ENCODE measurements at places on chromosomes 5 and 9.

DNA sequence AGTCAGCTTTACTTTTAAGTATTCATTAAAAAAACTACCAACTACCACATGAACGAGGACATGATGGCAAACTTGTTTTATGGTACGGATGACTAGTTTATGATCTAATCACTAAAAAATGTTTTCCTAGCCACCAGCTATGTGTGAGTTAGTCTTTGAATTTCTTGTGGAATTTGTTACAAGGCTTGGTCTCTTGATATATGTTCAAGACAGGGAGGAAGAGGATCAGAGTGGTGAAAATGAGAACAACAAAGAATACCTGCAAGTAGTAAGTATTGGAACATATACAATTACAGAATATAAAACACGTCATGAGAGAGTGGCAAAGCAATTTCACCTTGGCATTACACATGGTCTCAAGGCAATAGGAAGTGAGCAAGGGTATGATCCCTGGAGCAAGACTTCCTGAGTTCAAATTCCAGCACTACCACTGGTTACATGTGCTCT, 548.6 kb upstream of the TLE4 start:
- no peak for DNase-seq

- peak; percentile 66 for DNase-seq
These were observed 65.6 kb downstream of the FOCAD start for GRCh38 chr9:20749496-20750198.

DNA sequence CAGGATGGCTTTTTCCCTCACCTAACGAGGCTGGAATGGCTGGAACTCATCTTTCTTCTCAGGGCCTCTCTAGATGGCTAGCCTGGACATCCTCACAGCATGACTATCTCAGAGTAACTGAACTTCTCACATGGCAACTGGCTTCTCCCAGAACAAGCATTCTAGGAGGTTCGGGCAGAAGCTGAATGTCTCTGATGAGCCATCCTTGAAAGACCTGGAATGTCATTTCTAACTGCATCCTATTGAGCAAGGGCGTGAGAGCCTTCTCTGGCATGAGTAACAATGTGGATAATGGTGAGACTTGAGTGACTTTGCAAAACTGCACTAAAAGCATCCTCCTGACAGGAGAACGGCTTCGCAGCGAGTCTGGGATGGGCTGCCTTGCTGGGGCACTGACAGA, 487.7 kb downstream of the MAT2B start:
- no peak for DNase-seq

GRCh38 chr5:124239572-124239971, 506.9 kb downstream of the ZNF608 start:
- no peak for DNase-seq

GRCh38 chr5:158746979-158747378, 352.7 kb downstream of the EBF1 start:
- no peak for DNase-seq

DNA sequence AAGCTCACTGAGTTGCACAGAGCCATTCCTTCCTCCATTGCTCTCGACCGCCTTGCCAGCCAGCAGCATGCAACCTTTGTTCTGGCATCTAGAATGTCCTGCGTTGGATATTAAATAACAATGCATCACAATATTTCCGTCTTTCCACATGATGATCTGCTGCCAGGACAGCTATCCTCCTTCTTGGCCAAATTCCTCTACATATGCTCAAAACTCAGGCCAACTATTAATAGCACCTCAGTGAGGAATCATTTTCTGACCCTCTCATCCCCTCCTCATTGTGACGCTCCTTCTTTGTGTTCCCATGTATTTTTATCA, 128.6 kb downstream of the MYO10 start:
- no peak for DNase-seq

- no peak for DNase-seq
These were observed 96.3 kb downstream of the CDH18 start for GRCh38 chr5:19891658-19892057.

- DNase-seq, result no peak
These were observed 37.5 kb upstream of the ZFYVE16 start for GRCh38 chr5:80370390-80370789.

DNA sequence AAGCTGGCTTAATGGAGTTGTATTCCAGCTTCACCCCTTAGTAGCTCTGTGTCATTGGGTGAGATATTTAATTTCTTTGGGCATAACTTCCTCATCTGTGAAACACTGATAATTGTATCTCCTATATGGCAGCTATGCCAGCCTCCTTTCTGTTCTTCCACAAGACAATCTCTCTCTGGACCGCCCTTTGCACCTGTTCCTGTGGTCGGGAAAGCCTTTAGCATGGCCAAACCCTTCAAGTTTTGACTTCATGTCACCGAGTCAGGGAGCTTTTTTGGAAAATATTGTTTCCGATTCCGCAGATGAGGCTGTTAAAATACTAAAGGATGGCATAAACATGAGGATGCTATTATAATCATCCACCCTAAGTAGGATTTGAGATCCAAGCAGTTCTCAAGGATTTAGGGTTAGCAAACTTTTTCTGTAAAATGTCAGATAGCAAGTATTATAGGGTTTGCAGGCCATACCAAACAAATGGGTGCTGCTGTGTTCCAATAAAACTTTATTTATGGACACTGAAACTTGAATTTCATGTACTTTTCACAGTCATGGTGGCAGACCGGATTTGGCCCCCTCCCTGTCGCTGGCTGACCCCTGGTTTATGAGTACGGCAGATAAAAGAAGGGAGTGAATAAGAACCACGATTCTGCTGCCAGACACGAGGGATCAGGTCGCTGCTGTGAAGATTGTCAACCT, 695 bp upstream of the NDFIP1 start:
- DNase-seq, result no peak

DNA sequence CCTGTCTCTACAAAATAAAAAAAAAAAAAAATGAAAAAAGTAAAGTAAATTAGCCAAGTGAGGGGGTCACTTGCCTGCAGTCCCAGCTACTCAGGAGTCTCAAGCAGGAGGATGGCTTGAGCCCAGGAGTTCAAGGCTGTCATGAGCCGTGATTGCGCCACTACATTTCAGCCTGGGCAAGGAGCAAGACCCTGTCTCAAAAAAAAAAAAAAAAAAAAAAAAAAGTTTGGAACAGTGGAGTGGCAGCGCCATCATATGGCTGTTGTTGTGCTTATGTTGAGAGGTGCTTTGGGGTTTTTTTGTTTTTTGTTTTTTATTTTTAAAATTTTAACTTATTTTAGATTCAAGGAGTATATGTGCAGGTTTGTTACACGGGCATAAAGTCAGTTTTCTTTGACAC, 3.6 kb downstream of the BRIX1 start:
- no peak for DNase-seq

- no peak for DNase-seq
These were observed 77.6 kb upstream of the ANKRD55 start for GRCh38 chr5:56310711-56311204.

- DNase-seq, result peak; percentile 71
These were observed 76.9 kb downstream of the CDH6 start for GRCh38 chr5:31270396-31270795.

- no peak for DNase-seq
These were observed 36.2 kb upstream of the PRXL2C start for GRCh38 chr9:96691326-96691725.

GRCh38 chr5:164148292-164148691, 642.9 kb downstream of the MAT2B start:
- no peak for DNase-seq

- DNase-seq, result no peak
These were observed 1.6 kb downstream of the STKLD1 start for GRCh38 chr9:133377721-133378216.

DNA sequence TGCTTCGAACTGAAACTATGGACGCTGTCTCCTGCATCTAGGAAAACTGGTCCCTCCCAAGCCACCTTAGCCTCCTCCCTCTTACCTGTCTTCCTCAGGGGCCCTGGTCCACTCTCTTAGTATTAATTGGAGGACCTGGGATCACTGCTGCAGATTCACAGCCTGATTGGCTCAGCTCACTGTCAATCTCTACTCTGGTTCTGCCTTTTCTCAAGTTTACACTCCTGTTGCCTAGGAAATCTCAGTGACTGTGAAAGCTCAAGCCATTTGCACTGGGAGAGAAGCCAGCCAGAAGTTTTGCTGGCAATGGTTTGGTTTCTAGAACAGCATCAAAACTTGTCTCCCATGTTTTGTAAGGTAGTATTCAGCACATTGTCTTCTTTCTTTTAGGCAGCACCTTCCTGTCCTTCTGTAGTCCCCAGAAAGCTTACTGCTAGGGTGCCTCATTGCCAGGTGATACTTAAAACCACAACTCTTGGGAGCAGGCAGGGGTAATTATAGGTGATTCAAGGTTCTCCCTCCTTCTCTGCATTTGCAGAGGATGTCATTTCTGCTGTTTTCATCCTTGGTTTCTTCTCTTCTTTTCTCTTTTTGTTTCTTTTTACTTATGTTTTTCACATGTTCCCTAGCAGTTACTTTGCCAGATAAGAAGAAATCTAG, at the start of gene CAPSL:
CAPSL (minus strand) TSS at position 55 of the 660 bp plus-strand sequence. CDS start 17,502 bp downstream, outside the sequence.
- DNase-seq, result peak; percentile 26

- no peak for DNase-seq
These were observed 511.5 kb downstream of the FOXD4L5 start for GRCh38 chr9:64773491-64773931.

DNA sequence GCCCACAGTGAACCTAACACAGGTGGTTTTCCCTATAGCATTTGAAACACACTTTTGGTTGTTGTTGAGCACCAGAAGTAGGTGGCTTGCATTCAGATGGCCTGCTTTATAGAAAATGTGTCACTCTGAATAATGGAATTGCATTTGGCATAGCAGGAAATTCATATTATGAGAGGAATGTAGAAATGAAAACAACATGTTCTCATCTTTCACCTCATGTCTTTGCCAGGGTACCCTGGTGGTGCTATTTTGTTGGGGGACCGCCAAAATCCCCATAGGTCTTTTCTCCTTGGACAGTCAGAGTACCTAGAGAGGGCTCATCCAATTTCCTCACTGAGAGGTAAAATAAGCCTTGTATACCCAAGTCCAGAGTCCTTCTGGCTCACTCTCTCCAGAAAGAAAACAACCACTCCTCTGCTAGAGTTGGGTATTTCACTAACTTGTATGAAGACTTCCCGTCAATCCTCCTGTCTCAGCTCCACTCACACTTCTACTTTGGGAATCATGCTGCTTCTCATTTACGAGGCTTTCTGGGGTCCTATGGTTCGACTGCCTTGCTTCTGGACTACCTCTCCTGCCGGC, 67.4 kb downstream of the MRPS27 start:
- no peak for DNase-seq

DNA sequence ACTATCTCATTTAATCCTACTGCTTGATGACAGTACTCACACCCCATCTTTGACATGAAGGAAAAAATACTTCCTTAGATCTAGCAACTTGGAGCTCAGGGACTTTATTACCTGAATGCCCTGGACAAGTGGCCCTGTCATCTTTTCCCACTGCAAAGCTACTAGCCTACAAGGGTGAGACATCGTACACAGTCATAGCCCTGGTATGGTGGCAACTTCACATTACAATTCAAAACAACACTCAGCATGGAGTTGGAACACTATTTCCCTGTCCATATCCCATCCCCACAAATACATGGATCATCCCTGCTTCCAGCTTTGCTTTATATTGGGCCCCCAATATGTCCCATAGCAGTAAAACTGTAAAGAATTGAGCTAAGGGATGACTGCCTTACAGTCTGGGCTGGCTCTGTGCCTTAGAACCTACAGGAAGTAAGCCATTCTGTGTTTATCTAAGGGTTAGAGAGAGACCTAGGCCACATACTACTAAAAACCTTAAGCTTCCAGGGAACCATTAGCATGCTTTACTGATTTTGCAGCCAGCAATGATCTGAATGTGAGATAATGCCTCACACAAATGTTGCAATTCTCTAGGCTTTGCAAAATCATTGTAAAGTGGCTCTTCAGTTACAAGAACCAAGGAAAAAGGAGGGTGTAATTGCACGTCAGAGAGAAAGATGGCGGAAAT, 55.9 kb downstream of the OTULIN start:
- DNase-seq, result no peak

DNA sequence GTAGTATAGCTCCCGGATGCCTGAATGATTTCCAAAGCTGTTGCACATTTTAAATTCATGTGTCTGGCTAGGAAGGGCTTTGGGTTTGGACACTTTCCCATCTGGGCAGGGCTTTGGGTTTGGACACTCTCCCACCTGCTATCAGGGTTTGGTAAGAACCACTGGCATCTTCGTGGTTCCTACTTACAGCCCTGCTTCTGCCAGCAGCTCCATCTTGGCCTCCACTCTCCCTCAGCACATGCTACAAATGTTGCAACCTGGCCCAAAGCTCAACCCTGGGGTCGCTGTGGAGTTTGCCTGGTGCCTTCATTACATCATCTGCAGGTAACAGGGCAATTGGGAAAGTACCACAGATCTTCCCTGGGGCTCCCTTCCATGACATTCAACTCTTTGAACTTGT, 3.5 kb downstream of the TMCO6 start:
- DNase-seq, result no peak

- no peak for DNase-seq
These were observed 78.5 kb upstream of the SPATA31D4 start for GRCh38 chr9:81849631-81850259.

DNA sequence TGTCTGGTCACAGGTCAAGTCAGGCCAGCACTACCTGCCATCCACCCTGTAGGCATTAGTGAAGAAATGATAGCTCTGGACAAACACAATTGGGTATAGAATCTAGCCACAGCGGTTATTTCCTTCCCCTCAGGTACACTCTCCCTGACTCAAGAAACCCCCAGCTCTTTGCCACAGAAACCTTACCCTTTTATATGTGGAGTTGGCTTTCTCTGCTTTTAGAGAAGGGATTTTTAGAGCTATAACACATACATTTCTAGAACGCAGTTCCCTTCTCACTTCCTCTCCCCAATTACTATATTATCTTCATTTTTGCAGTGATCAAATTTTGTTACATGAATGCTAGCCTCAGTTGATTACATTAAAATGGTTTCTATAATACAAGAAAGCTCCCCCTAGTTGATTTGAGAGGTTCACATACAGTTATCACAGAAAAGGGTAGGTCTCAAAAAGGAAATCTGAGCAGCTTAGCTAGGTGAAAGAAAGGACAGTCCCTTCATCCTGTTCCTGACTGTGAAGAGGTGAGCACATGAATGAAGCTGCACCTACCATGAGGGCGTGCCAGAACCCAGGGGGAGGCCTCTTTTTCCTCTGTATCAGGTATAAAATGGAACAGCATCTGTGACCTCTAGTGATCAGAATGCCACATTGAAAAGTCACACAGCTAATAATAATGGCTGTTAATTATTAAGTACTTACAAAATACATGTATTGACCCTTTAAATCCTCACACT, 425.6 kb downstream of the KIAA0825 start:
- DNase-seq, result no peak

- DNase-seq, result peak; percentile 82
These were observed 5.3 kb downstream of the KLF4 start for GRCh38 chr9:107484117-107484723.

- peak; percentile 94 for DNase-seq
These were observed 1092.6 kb upstream of the CDH6 start for GRCh38 chr5:30100929-30101328.

DNA sequence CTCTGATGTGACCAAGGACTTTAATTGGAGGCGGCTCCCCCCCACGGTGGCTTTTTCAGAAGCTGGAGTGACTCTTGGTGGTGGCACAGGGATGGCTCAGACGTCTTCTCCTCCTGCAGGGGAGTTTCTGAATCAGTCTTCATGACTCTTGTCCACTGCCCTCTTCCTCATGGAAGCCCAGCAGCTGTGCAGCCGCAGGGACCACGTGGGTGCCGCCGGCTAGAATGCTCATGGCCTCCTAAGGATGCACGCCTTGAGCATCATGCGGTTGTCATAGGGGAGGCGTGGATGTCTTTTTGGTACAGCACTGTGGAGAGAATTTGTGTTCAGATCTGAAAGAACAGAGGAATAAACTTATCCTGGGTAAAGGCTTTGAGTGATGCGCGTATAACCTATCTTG, 1.3 kb downstream of the TEX53 start:
- no peak for DNase-seq

GRCh38 chr9:25864509-25864908, 186.3 kb upstream of the TUSC1 start:
- DNase-seq, result no peak
